ENCODE measurements at places on chromosomes 7 and 10.
A peak's percentile ranks its signal among the peaks of the same experiment; 100 is the strongest.

GRCh38 chr7:69708857-69709256 lies 110.6 kb downstream of the AUTS2 start:
- no peak for DNase-seq

DNA sequence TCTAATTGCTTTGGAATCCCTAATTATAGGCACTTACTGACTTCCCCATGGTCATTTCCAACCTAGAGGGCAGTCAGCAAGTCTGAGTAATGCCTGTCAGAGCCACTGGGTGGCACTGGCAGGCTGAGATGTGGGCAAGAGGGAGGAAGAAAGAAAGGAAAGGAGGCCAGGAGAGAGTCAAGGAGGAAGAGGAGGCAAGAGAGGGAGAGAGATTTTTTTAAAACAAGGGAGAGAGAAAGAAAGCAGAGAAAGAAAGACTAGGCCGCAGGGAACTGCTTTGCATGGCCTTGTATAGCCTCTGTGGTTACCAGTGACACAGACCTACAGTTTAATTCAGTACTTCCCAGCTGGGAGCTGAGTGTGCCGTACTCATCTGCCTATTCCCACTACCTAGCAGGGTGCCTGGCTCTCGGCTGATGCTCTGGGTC lies 210.4 kb upstream of the ADO start:
- peak; percentile 65 for DNase-seq

DNA sequence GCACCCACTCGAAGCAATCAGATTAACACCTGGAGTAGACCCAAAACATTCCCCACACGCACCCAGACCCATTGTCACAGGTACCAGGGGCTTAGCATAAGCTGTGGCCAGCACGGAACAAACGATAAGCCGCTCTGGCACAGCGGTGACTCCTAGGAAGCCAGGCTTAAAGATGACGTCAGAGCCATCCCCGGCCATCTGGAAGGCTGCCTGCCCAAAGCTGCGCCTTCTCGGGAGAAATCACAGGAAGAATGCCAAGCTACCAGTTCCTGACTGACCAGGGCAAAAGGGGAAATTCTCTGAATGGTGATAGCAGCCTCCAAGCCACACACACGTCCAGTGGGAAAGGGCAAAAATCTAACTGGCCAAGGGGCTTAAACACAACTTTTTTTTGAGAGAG lies 13.0 kb upstream of the WIPI2 start:
- DNase-seq = no peak

GRCh38 chr10:29784175-29784773 lies 149.5 kb upstream of the SVIL start:
- DNase-seq = no peak

- DNase-seq = no peak
These were observed 13.4 kb upstream of the OR2A5 start for GRCh38 chr7:144035385-144035784.

- DNase-seq = no peak
These were observed 547.8 kb downstream of the SORCS3 start for GRCh38 chr10:105188737-105189462.

GRCh38 chr10:132494866-132495630 lies 42.5 kb upstream of the INPP5A start:
- DNase-seq = no peak

DNA sequence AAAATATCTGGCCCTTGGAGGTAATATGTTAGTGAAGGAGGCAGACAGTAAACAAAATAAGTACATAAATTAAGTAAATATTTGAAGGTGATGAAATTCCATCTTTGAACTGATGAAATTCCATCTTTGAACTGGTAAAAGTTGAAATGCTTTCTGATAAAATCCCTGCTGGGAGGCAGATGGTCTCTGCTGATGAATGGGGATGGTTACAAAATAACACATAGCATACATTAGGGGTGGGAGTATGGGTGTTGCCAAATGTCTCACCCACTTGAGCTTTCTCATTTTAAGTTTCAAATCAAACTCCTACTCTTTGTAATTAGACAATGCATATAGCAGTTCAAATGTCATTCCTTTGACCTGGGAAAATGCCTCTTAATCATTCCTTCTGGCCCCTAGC lies 77.5 kb upstream of the SORCS3 start:
- no peak for DNase-seq

DNA sequence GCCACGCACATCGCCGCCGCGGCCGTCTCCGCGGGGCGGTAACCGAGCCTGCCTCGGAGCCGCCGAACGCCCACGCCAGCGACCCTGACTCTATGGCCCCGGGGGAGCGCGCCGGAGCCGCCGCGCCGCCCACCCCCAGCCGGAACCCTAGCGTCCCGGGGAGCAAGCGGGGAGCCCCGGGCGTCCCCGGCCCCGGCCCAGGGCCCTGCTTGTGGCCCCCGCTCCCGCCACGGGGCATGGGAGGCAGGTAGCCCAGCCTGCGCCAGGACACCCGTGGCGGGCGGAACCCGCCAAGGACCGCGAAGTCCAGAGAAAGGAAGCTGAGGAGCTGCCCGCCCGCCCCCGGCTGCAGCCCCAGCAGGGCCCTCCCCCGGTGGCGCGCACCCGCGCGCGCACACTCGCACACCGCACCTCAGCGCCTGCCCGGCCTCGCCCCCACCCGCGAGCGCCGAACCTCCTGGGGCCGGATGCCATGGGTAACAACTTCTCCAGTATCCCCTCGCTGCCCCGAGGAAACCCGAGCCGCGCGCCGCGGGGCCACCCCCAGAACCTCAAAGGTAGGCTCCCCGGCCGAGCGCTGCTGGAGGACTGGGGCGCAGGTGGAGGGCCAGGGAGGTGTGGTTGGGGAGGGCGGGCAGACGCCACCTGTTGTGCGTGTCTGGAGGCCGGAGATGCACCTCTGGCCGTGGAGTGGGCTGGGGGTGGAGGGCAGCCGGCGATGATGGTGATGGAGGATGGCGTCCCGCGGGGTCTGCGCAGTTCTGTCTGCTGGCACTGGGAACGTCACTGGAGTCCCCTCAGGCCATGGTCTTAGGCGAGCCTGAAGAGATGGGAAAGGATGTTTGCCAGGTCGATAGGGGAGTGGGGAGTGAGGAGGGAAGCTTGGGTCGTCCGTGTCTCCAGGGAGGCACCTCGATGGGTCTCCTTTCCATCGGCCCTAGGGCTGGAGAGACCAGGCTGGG lies 692 bp downstream of the NEURL1 start:
- no peak for DNase-seq

DNA sequence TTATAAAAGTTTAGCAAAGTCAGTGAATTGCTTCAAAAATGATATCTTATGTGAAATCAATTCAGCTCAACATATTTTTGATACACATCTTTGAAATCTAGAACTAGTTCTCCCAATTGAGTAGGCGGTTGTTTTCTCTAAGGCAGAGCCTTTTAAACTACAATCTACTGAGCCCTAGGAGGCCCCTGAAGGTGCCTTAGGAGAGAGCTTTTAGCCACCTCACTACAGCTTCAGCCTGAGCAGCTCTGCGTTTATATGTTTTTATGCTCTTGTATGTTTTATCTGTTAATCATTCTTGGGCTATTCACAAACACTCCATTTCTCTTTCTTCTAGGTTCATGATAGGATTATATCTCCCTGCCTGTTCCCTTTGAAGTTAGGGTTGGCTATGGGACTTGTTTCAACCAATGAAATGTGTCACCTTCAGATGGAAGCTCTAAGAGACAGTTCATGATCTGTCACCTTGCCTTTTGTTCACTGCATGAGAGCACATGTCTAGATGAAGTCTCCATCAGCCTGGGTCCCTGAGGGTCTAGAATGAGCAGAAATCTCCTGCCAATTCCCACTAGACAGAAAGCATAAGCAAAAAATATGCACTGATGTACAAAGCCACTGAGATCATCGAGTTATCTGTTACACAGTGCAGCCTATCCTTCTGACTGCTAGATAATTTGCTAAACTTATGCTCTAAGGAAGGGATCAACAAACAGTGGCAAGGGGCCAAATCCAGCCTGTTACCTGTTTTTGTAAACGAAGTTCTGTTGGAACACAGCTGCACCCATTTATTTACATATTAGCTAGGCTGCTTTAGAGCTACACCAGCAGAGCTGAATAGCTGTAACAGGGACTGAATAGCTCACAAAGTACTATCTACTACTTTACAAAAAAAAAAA lies 128.5 kb upstream of the CDK1 start:
- DNase-seq = no peak

GRCh38 chr7:25206765-25207164 lies 21.5 kb downstream of the NPVF start:
- DNase-seq = no peak

GRCh38 chr7:16875861-16876260 lies 5.9 kb downstream of the AGR3 start:
- DNase-seq = no peak

GRCh38 chr10:131928248-131929095 lies 27.7 kb downstream of the PPP2R2D start:
- peak; percentile 71 for DNase-seq

GRCh38 chr7:91248996-91249395 lies 15.2 kb upstream of the FZD1 start:
- no peak for DNase-seq

DNA sequence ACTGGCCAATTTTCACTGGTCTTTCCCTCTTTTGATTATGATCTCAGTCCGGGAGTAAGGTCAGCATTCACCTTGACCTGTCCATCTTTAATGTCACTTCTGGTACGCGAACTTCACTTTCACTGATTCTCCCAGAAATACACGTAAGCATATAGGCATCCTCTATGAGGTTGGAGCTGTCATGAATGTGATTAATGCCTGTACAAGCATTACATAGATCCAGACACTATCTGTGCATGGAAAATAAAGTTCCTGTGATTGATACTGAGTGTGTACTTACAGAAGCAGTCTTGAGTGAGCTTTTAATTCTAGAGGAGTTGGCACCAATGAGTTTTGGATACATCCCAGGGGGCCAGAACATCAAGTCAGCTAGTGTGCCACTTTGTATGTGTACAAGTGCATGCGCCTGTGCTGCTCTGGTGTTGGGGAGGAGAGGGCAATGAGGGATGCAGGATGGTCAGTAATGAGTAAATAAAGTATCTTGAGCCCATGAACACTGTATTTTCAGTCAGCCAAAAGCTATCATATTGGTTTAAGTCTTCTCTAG lies 6.0 kb downstream of the PTPRZ1 start:
- no peak for DNase-seq

DNA sequence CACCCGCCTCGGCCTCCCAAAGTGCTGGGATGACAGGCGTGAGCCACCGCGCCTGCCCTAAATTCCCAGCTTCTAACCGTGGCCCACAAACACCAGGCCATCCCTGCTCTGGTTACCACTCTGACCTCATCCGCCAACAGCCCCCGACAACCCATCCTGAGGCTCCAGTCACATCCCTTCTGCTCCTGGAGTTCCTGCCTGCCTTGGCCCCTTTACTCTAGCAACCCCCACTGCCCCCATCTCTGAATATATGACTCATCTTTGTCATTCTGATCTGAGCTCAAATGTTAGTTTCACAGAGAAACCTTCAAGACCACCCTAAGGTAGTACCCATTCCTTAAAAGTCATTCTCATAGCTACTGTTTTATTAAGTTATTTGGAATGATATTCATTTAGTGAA lies 26.6 kb downstream of the RHEB start:
- DNase-seq = no peak

- no peak for DNase-seq
These were observed 137.2 kb downstream of the PHTF2 start for GRCh38 chr7:77935652-77936348.

- DNase-seq = no peak
These were observed 30.2 kb downstream of the ADRA2A start for GRCh38 chr10:111107023-111107422.

DNA sequence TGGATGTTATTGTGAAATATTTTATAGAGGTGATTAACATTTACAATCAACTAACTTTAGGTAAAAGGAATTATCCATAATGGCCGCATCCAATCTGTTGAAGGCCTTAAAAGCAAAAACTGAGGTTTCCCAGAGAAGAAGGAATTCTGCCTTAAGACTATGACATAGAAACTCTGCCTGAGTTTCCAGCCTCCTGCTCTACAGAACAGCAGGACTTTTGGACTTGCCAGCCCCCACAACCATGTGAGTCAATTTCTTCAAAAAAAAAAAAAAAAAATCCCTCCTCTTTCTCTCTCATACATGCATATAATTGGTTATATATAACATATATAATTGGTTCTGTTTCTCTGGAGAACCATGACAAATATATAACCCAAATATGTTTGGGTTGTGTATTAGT lies 15.4 kb downstream of the SLC25A28 start:
- no peak for DNase-seq

GRCh38 chr10:22837771-22838170 lies 90.1 kb upstream of the ARMC3 start:
- no peak for DNase-seq

DNA sequence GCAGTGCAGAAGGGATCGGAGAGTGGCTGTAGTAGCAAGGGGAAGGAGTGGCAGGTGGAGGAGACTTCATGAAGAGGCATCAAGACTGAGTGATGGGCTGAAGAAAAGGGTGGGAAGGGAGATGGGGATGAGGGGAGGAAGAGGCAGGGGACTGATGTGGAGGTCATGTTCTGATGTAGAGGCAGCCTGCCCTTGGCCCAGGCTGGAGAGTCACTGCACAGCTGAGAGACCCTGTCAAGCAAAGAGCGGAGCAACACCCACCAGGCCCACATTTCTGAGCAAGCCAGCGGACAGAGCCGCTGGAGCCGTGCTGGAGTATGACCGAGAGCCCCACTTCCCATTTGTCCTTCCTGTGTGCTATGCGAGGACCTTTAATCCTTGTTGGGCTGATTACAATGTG lies 501.6 kb upstream of the MKI67 start:
- no peak for DNase-seq

DNA sequence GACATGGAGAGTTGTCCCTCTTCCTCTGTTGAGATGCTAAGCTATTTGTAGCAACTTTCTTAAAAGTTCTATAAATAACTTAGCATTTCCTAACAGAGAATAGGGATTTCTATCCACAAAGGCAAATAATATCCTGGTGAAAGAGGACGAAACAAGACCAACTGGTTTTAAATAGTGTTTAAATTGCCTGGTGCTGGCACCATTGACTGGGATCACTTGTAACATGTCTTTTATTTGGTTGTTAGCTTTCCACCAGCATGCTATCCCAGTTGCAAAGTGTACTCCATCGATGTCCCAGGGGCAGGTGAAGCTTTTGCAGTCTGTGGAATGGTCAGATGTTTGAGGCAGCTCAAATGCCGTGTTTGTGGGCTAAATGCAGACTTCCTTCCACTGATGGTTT lies 3.7 kb downstream of the SUFU start:
- no peak for DNase-seq

DNA sequence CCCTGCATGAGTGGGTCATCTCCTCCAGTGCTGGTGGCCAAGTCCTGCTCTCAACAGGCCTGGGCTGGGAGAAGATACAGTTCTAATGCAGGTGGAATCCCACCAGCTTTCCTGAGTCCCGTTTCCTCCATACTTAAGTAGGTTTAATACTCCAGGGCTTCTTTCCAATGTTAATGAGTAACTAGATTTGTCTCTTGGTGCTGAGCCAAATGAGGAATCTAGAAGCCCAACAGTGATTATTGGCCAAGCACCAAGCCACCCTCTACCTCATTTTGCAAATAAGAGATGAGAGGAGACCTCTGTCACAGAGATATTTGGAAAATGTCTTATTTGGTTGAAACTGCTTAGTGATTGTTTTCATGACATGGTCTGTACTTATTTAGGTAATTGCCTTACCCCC lies 37.1 kb downstream of the STARD3NL start:
- DNase-seq = no peak

- DNase-seq = no peak
These were observed 13.2 kb downstream of the RASGEF1A start for GRCh38 chr10:43253461-43254198.

GRCh38 chr10:103083977-103084320 lies 109.1 kb downstream of the NT5C2 start:
- no peak for DNase-seq

Measured in activated naive CD8-positive, alpha-beta T cell treated with anti-CD3 and anti-CD28 coated beads, Interleukin-2, amount 50 U/mL, for 24 hours (primary cell).